Panc1 (cell line): ENCODE measurements at places on chromosomes 7 and 10.

GRCh38 chr7:130395421-130395820 lies 15.1 kb downstream of the CPA1 start:
- DNase-seq: no peak

GRCh38 chr10:31838065-31838464 lies 90.6 kb downstream of the ARHGAP12 start:
- DNase-seq: no peak

- DNase-seq: no peak
Measured at GRCh38 chr7:137165241-137165640, 178.3 kb downstream of the PTN start.

DNA sequence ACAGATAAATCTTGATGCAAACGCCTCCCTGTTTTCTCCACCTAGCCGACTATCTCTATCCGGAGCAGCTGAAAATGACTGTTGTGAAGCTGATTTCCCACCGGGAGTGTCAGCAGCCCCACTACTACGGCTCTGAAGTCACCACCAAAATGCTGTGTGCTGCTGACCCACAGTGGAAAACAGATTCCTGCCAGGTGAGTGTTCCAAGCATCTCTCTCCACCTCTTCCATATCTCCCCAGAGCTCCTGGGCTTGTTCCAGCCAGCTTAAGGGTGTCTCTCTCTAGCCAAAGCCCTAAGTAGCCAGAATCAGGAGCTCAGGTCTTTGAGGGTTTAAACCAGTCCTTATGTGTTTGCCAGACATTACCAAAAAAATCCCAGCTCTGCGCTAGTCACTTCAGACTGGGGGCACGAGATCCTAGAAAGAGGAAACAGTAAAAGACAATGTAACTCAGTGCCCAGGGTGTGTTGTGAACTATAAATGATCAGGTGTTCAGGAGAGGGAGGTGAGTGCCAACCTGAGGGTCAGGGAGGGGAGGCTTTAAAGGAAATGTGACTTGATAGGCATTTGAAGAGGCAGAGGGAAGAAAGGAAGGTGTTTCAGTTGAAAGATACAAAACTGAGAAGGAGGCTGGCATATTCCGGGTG lies 4.4 kb downstream of the PLAU start:
- DNase-seq: no peak

- DNase-seq: no peak
Measured at GRCh38 chr7:28291559-28291958, 111.0 kb upstream of the JAZF1 start.

DNA sequence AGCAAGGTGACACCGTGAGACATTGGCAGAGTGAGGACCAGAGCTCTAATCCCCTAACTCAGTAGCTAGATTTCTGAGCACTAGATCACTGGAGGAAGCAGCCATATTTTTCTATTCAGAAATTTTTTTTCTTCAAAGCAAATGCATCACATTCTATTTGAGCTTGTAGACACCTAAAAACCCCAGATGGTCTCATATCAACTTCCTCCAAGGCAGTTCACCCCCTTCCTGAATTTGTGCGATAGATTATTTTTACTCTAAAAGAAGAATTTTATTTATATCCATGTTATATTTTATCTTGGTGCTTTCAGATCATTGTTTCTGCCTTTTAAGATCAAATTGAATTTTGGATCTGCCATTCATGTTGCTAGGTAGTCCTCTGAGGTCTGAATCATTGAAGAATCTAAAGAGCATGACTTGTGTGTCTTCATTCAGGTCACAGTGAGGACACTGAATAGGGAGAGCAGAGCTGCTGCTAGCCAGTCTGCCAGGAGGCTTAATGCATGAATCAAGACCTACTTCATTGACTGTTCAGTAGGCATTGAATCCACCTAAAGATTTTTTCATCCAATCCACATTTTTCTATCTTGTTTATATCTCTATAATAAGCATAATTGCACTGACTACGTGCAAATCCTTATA lies 92.9 kb upstream of the LRRTM3 start:
- DNase-seq: no peak

DNA sequence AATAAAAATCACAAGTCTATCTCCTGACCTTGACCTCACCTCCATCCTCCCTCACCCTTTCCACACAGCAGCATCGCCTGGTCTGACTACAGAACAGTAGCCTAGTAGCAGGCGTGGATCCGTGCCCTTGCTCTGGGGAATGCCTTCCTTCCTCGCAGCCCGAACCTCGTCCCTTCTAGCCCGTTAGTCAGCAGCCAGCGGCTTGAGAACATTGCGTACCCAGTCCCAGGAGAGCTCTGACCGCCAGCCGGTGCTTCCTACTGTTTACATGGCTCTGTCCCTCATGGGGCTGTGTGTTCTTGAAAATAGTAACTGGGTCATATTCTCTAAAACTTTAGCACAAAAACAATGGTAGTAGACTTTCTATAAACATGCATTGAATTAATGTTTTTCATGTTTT lies 682.7 kb upstream of the IGFBP3 start:
- no peak for DNase-seq
